Femur (tissue), 1 donor: ENCODE measurements at places on chromosomes 7 and 10.
A peak's percentile ranks its signal among the peaks of the same experiment; 100 is the strongest.

GRCh38 chr10:49286686-49287085 is 12.3 kb upstream of the C10orf71 start:
- DNase-seq, result peak; percentile 9

GRCh38 chr7:84811362-84811761 is 375.5 kb downstream of the SEMA3D start:
- DNase-seq, result peak; percentile 14

DNA sequence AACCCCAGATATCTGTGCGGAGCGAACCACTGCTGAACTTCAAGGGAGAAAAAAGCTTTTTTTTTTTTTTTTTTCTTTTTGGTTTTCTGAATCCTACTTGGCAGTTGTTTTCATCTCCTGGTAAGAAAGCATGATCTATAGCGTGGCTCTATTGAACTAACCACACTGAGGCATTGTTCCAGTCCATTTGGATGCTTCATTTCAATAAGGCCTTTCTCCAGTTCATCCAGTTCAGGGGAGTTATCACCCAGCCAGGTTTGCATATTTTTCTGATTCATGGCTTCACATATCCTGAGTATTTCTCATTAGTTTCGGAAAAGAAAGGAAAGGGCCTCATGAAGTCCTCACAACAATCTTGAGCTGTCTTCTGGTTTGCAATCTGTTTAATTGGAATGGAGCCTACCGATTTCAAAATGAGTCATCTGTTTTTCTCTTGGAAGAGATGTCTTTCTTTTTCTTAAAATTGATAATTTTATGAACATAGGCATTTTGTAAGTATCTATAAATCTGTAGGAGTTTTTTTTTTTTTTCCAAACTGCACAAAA is 93.1 kb upstream of the STEAP4 start:
- no peak for DNase-seq

- no peak for DNase-seq
These were observed 71.5 kb downstream of the LRRC4 start for GRCh38 chr7:127959770-127960169.

- no peak for DNase-seq
These were observed 18.3 kb downstream of the ARMC3 start for GRCh38 chr10:22945934-22946673.

DNA sequence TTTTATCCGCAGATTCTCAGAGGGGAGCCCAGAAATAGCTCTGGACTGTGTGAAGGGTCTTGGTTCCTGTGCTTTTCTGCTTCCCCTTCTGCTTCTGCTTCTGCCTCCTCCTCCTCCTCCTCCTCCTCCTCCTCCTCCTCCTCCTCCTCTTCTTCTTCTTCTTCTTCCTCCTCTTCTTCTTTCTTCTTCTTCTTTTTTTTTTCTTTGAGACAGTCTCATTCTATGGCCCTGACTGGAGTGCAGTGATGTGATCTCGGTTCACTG is 11.6 kb downstream of the PDZD7 start:
- DNase-seq, result no peak

DNA sequence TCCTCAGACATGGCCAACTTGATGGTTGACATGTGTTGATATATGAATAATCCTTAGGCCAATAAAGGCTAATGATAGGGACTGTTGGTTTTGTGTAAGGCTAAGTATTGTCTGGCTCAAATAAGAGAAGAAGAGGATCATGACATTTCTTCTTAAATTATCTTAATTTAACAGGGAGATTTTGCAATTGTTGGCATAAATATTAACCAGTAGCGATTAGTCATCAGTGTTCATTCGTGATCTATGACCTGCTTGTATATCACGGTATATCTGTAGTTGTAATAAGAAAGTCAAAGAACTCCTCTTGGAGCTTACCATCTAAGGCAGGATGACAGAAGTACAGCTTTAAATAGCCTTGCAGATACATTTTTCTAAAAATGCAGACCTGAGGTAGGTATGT is 196.4 kb downstream of the CREB5 start:
- no peak for DNase-seq

DNA sequence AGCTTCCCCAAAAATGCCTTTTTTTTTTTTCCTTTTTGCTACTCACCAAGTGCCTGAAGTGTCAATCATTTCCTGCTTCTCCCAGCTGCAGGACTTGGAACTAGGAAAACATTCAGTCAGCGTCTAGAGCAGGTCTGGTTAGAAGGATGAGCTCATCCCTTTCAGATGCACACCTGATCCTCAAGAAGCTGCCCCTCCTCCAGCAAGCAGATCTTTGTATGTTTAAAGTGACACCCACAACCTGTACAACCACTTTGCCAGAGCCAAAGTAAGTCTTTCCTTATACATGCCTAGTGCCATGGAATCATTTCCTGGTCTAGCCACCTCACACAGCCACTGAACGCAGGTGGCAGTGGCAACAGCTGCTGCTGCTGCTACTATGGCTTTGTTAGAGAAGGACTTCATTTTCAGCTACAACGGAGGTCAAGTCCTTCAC is 10.4 kb upstream of the USP54 start:
- DNase-seq, result no peak

- DNase-seq, result no peak
These were observed 737.2 kb upstream of the IGFBP3 start for GRCh38 chr7:46658281-46658680.

- no peak for DNase-seq
These were observed 184.2 kb downstream of the PTEN start for GRCh38 chr10:88047579-88047978.

GRCh38 chr7:151524331-151524730 is 4.6 kb upstream of the RHEB start:
- DNase-seq, result no peak

- no peak for DNase-seq
These were observed 22.0 kb downstream of the ADRA2A start for GRCh38 chr10:111098679-111099437.

GRCh38 chr10:124512040-124512428 is 50.4 kb downstream of the LHPP start:
- DNase-seq, result no peak

GRCh38 chr10:62744136-62744535 is 60.4 kb upstream of the ADO start:
- no peak for DNase-seq

GRCh38 chr10:79444199-79445119 is 965 bp downstream of the ZCCHC24 start:
- peak; percentile 81 for DNase-seq

DNA sequence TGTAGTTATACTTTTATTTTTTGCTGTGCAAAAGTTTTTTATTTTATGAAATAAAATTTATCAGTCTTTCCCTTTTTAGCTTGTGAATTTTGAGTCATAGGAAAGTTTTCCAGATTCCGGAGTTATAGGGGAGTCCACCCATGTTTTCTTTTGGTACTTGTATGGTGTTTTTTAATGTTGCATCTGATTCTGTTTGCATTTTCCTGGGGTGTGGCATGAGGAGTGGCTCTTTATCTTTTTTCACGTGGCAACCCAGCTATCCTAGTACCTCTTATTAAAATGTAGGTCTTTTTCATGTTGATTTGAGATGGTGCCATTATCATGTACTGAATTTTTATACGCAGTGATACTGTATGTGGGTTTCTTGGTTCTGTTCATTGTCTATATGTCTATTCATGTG is 19.7 kb downstream of the EXOC6 start:
- no peak for DNase-seq

DNA sequence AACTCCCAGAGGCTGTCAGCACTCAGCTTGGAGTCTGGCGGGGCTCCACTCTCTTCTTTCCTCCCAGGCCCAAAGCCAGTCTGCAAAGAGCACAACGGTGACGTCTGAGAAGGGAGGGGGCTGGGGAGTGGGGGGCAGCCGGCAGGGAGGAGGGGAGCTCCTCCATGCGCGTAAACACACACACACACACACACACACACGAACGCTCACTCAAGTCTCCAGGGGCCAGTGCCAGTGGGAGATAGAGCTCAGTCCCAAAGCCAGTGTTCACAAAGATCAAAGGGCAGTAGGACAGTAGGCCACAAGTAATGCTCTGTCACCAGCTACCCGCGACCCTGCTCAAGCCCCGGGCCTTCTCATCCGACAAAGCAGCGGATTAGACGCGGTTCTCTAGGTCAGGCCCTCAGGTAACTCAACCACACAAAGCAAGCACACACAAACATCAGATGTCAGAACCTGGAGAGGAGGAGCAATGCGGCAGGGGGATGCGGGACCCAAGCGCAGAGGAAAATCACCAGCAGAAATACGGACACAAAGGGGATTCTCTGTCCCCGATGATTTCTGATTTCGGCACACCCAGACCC is 19.9 kb downstream of the TCAF1 start:
- DNase-seq, result peak; percentile 86

GRCh38 chr10:28354511-28354910 is 51.6 kb upstream of the MPP7 start:
- no peak for DNase-seq

GRCh38 chr10:98880971-98881370 is 354.7 kb downstream of the HPSE2 start:
- no peak for DNase-seq

GRCh38 chr10:86937502-86938154 is 19.8 kb downstream of the MMRN2 start:
- no peak for DNase-seq

- DNase-seq, result peak; percentile 58
These were observed 822 bp downstream of the ZC3HAV1L start for GRCh38 chr7:139034855-139035585.

DNA sequence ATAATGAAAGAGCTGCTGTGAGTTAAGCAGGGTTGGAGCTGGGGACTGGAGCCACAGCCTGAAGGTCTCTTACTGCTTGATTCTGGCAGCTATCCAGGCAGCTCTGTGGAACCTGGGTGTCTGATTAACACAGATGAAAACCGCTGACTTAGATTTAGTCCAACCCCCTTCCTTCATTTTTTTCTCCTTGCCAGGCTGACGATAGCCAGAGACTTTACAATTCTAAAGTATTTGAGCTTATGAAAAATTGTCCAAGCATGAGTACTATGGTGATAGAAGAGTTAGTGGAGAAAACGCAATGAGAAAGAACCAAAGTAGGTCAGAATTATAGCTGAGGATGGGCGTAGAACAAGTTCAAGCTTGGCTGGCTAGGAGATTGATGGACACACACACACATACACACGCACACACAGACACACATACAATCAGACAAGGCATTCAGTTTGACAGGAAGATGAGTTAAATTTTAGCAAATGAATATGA is 13.5 kb upstream of the GPR85 start:
- DNase-seq, result no peak

DNA sequence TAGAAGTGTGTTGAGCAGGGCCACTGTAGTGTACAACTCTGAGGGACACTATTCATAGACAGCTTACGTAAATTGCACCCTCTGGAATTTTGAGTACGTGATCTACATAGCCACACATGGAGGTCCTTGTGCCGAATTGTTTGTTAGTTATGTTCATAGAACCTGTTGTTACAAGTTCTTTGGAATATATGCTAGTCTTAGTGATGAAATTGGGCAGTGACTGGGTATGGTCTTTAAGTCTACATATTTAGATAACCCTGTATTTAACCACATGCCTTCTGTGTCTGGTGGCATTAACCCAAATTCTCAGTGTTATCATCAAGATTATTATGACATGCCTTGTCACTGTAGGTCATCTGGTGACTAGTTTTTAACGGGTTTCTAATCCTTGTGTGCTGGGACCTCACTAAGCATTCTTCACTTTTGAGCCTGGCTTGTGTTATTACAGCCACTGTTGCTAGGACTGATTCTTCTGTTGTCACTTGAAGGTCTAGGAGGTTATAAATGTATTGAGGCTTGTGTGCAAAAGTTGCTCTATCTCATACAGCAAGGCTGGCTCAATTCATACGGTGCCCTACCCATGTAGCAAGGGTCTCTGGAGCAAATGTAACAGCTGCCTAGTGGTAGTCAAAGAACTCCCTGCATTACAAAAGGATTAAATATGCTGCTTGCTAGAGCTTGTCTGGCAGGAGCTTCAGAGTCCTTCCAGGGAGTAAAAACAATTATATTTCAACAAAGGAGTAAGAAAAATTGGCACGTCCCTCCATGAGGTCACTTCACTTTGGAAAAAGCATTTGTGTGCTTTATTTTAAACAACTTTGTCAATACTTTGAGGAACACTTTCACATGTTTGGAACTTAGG is 65.4 kb downstream of the CDK14 start:
- DNase-seq, result peak; percentile 31

DNA sequence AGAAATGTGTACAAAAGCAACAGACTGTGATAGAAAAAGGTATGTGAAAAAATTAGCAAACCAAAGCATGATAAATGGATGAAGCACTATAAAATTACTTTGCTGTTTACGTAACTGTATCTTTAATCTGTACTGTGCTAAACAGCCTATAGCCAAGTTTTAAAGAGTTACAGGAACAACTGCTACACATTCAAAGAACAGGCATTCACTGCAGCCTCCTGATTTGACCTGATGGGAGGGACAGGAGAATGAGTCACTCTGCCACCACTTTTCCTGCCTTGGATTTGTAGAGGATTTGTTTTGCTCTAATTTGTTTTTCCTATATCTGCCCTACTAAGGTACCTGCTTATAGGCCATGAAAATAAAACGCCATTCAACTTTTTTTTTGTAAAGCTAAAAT is 116.1 kb downstream of the FANK1 start:
- no peak for DNase-seq
